ENCODE measurements at places on chromosomes 3 and 15.

- DNase-seq = peak; percentile 4
Observed at GRCh38 chr15:87959080-87959479, 297.5 kb downstream of the NTRK3 start.

DNA sequence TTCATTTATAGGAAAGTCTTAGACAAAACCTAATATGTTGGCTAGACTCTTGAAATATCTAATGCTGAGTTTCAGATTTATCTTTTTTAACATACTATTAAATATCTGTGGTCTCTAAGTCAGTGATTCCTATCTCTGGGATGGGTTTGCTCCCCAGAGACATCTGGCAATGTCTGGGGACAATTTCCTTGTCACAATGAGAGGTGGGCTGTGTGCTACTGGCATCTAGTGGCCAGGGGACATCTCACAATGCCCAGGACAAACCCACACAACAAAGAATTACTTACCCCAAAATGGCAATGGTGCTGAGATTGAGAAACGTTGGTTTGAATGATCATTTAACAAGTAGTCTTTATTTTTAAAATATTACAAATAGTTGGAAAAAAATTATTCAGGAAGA lies 602.1 kb downstream of the MAGI1 start:
- DNase-seq = peak; percentile 41

DNA sequence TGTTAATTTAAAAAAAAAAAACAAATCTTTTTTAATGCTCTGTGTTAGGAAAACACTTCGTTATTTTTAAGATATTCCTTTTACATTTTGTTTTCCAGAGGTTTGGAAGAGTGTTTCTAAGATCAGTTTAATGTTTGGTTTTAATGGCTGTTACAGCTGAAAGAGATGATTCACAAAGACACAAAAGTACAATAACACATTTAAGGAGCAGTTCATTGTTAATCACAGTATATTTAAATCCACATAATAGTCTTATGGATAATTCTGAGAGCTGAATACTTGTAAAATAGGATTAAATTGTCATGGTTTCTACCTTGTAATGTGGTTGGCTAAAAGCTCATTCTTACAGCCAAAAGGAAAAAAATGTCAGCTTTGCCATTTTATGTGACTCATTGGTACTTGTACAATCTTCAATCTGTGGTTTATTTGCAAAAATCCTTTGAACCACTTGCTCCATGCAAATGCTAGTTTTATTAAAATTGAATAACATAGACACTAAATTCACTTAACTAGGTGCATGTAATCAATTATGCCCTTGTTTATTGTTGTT lies 426.4 kb downstream of the NLGN1 start:
- DNase-seq = no peak

DNA sequence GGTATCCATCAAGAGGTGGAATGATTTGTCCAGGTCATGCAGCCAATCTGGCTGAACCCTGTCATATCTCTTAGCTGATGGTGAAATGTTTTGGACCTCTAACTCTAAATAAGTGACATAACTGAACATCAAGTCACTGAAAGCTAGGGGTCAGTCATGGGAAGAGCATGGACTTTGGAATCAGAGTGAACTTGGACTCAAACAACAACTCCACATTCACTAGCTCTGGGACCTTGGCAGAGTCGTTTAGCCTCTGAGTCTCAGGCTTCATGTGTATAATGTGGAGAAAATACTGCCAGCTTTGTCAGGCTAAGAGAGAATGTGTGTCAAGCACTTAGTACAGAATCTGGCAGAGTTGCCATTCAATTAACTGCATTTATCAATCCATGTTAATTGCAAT lies 557.8 kb upstream of the CFAP20DC start:
- DNase-seq = no peak

- no peak for DNase-seq
Observed at GRCh38 chr3:82581350-82581749, 819.9 kb upstream of the GBE1 start.

- no peak for DNase-seq
Observed at GRCh38 chr3:58434990-58435389, 1.4 kb upstream of the PDHB start.

DNA sequence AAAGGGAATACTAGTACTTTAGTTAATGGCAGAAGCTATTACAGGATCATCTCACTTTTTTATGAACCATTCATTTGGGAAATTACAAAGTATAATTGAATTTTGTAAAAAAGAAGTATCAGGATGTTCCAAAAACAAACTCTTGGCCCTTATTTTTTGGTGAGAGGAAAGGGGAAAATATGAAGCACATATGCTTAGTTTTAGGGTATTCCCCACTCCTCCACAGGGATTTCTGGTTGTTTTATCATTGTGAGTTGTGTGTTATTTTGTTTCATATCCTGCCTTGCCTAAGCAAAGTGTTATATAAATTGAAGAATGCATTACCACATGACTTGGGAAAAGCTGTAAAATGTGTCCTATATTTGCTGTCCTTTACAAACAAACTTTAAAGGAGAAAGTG lies 227.0 kb downstream of the FMN1 start:
- DNase-seq = no peak

DNA sequence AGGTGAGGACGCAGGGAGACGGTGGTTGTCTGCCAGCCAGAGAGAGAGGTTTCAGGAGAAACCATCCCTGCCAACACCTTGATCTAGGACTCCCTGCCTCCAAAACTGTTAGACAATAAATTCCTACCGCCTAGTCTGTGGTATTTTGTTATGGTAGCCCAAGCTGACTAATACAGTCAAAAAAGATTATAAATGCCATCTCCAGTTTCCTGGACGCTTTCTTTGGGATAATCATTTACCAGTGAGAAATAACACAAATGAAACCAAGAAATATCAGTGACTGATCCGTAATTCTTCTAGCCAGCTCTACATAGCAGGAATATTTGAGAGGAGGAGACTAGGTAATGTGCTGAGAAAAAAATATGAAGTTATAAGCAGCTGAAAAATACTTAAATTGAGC lies 707.8 kb upstream of the LMCD1 start:
- DNase-seq = no peak

GRCh38 chr3:4889896-4890295 lies 89.3 kb upstream of the BHLHE40 start:
- no peak for DNase-seq

DNA sequence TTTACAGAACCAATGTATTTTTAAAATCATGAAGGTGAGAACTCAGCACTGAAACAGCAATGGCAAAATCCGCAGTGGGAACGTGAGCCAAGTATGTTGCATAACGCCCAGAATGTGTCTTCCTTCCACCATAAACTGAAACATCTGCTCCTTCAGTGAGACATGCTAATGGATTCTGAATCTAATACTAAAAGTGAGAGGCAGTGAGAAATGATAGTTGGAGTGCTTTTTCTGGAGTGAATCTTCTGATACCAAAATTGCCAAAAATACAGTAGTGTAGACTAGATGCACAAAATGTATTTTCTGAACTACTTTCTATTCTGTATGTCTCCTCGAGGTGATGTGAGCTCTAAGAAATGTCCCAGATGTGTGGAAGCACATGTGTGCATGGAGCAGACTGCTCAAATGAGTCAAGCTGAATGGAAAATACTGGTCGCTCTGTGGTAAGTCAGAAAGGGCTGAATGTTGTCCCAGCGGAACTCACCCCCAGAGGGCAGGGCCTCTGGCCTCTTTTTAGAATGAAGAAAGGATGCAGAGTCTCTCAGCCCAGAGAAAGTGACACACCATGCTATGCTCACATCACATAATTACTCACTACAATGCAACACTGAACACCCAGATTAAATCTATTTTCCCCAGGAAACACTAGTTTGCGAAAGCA lies 73.0 kb downstream of the ATP10A start:
- DNase-seq = no peak

DNA sequence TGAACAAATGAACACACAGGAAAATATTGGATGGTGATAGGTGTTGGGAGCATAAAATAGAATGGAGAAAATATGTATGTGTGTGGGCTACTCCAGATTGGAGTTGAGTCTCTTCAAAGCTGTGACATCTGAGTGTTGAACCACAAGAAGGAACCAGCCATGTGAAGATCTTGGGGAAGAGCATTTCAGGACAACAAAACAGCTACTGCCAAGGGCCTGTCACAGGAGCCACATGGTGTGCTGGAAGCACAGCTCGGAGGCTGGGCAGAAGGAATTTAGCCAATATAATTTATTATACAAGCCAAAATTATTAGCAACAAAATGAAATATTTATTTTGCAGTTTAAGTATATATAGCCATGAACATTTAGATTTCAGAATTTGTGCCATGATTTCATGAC lies 108.3 kb upstream of the FGF7 start:
- DNase-seq = no peak

- no peak for DNase-seq
Observed at GRCh38 chr3:114707252-114707860, 413.5 kb downstream of the TIGIT start.

DNA sequence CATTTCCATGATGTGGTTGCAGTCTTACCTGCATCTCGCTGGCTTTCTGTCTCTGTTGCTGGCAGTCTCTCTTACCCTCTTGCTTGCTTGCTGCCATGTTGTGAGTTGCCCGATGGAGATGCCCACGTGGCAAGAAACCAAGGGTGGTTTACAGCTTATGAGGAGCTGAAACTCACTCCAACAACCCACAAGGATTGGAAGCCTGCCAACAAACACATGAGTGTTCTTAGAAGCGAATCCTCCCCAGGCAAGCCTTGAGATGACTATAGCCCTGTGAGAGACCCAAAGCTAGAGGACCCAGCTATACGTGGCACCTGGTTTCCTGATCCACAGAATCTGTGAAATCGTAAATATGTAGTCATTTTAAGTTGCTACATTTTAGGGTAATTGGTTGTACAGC lies 490.9 kb upstream of the ADAMTS9 start:
- DNase-seq = no peak

- no peak for DNase-seq
Observed at GRCh38 chr3:9703736-9704346, at the start of gene CPNE9. Gene CPNE9, plus strand, starts transcription at chr3:9703833. Its CDS starts 164 bp downstream, at chr3:9703997.

DNA sequence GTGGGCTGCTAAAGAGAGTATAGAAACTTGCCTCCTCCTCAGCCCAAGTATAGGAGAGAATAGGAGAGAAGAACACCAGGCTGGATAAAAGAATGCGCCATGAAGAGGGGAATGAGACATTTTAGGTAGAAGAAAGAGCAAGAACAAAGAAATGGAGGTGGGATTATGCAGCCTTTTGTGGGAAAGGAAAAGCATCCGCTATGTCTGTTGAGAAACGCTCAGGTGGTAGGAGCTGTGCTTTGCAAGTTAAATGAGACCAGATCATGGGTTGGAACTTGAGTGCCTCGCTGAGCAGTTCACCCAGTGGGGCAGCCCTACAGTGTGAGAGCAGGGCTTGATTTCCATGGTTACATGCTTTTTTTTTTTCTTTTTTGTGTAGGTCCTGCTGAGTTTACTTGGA lies 11.5 kb upstream of the RTP1 start:
- no peak for DNase-seq

DNA sequence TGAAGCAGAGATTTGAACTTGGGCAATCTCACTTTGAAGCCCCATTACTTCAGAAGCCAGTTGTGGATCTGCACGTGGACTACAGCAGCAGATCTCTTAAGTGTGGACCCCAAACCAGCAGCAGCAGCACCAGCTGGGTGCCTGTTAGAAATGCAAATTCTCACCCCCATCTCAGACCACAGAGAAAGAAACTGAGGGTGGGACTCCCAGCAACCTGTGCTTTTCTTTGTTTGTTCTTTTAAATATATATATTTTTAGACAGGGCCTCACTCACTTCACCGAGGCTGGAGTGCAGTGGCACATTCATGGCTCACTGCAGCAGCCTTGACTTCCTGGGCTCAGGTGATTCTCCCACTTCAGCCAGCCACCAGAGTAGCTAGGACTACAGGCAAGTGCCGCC lies 53.2 kb downstream of the SLTM start:
- DNase-seq = no peak

DNA sequence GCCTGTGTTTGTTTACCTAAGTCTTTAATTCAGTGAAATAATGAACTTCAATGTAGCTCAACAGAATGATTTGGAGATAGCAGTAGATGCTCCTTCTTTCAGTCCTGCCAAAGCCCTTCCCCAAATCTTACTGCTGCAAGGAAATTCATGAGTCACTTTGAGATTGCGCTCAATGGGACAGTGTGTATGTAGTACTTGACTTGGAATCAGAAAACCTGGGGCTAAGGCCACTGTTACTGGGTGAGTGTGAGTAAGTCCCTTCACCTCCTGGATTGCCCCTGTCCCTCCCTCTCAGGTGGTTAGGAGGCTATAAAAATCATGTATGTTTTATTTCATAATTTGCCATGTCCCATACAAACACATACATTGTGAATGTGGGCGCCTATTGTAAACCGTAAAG lies 29.9 kb downstream of the ATP13A5 start:
- DNase-seq = no peak

DNA sequence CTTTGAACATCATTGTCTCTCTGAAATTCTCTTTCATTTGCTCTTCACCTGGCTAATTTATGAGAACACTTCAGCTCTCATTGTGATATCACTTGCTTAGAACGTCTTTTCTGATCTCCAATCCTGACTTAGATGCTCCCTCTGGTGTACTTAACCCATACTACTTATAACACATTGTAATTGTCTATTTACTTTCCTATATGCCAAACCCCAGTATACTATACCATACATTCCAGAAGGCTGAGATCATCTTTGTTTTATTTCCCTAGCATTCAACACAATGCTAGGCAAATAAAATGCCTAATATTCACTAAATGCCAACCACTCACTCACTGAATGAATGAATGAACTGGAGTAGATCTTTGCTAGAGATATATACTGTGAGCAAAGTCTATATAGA lies 27.0 kb upstream of the PEX5L start:
- DNase-seq = no peak

- peak; percentile 92 for DNase-seq
Observed at GRCh38 chr3:42071904-42072812, 19.0 kb upstream of the TRAK1 start.

DNA sequence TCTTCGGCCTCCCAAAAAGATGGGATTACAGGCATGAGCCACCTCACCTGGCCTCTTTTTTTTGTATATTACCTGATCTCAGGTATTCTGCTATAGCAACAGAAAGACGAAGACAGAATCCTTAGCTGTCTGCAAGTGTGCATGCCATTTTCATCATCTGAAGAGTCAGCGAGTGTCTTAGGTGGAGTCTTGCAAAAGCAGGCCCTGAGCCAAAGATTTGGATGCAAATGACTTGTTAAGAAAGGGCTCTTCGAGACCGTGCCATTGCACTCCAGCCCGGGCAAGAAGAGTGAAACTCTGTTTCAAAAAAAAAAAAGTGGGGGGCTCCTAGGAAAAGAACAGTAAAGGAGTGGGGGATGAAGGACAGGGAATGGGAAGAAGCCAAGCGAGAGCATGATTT lies 10.2 kb upstream of the TRIM69 start:
- DNase-seq = peak; percentile 52

DNA sequence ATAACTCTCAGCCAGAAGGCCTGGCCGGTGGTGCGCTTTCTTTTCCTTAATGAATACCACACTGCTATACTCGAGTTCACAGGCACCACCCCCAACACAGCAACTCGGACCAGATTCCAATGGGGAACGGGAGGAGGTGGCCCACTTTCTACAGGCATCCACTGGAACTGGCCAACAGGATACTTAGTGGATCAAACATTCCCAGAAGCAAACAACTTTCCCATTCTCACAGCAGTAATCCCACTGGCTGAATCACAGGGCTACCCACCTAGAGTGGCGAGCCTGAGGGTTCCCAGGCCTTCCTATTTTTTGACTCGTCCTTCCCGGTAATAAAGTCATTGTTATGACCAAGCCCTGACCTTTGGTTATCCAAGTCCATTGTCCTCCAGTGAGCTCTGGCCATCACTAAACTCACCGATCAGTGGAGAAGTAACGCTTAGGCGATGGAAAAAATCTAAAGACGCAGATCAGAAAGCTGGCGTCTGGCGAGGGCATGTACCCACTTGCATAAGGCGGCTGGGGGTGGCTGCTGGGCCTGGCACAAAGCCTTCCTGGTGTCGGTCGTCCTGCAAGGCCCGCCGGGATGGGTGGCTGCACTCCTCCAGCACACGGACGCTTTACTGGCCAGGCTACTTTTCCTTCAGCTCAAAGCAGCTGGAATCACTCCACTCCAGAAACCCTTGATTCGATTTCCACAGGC lies 1.2 kb downstream of the EOGT start:
- DNase-seq = no peak

Data from NB4 (cell line).